ENCODE measurements at places on chromosomes 16 and 17.

DNA sequence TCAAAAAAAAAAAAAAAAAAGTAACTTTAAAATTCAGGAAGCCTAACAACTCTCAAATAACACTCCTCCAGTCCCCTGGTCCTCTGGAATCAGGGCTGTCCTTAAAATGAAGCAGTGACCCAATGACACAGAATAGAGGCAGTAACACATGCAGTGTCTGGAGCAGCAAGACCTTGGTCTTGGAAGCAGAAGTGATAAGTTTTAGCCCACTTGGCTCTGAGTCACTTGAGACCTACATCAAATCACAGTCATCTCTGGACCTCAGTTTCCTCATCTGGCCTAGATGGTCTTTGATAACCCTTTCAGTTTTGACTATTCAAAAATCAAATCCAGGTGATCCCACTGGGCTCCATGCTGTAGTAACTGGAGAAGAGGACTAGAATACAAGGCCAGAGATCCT, 39.0 kb downstream of the LYRM1 start:
- no peak for DNase-seq

- DNase-seq: no peak
Observed at GRCh38 chr17:63805591-63805990, 21.6 kb upstream of the PSMC5 start.

DNA sequence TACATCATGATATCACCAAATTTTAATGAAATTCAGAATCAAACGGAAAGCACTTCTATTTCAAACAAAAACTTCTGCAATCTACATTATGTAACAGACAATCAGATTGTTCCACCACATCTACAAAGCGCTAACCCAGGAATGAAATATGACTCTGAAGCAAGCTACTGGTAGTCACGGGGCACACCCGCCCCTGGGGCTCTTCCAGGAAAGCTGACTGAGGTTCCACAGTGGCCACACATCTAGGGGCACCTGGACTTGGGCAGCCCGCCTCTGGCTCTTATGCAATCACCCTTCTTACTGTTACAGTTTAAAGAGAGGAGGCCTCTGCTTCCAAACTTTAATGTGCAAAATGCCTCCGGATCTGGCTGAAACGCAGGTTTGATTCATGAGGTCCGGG, 27.5 kb downstream of the ZCCHC14 start:
- no peak for DNase-seq

DNA sequence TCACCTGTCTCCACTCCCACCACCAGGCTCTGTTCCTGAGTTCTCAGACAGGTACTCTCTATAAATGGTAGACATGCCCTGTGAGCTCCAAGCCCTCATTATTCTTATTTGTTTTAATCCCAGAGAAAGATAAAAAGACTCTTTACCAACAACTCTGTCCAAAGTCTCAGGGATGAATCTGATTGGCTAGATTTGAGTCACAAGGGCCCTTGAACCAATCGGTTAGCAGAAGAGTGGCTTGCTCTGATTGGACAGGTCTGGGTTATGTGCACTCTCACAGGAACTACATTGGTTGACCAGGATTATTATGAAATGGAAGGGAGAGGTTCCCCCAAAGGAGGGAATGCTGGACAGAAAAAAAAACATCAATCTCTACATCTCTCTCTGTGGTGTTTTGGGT, 7.5 kb downstream of the COTL1 start:
- DNase-seq: no peak

GRCh38 chr16:35730251-35730650, 2270.8 kb downstream of the TP53TG3F start:
- DNase-seq: no peak

- no peak for DNase-seq
Observed at GRCh38 chr16:16045296-16045695, 95.9 kb downstream of the ABCC1 start.

GRCh38 chr17:36661047-36661666, 59.8 kb downstream of the MRM1 start:
- no peak for DNase-seq

DNA sequence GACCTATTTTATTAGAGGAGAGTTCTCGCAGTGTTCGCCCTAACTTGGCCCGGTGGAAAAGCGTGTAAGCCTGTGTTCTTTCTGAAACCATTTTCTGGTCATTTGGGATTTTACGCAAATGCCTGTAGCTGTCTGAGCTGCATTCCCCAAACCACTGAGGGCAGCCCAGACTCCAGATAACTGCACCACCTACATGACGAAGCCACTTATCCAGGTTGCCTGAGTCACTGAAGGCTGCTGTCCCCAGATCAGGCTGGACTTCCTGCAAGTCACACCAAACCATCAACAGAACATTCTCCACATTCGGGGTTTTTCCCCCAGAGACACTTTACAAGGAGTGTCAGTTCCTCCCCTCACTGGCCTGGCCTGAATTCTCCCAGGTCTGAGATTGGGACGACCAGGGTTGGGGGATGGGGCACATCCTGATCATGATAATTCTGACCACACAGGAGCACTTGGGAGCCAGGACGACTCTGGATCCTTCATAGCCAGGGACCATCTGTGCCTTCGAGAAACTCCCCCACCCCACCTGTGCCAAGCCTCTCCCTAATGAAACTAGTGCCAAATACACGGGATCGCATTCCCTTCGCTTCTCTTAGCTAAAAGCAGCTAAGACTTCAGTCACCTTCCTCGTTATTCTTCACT, 2.3 kb downstream of the RPRML start:
- no peak for DNase-seq

GRCh38 chr17:57296231-57296630, 39.9 kb downstream of the MSI2 start:
- no peak for DNase-seq

DNA sequence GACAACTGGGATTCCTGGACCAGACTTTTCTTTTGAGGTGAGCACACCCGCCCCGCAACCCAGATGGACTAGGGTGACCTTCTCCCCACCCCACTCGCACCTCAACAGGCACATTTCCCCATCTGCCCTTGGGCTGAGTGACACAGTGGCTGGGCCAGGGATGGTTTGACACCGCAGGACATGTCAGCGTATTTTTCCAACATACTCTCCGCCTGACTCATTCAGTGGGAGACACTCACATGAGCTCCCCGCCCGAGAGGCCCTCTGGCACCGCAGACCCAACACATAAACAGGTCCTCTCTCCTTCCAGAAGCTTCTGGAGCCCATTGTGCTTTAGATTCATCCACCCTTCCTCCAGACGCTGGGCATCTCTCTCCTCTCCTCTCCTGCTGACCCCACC, 69.4 kb downstream of the ZDHHC7 start:
- DNase-seq: no peak

DNA sequence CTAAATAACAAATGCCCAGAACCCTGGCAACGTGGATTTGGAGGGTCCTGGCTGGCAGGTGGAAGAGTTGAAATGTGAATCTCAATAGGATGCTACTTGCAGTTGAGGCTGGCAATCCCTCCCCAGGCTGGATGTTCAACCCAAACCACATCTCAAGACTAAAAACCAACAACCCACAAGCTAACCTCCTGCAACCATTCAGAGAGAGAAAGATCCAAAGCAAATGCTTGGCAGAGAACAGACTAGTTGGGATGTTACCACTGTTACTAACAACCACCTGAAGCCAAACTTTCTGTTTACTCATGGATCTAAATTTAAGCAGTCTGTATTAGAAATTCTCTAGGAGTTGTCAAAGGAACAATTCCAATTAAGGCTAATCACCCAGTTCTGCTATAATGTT, 27.9 kb downstream of the SMG6 start:
- DNase-seq: no peak

DNA sequence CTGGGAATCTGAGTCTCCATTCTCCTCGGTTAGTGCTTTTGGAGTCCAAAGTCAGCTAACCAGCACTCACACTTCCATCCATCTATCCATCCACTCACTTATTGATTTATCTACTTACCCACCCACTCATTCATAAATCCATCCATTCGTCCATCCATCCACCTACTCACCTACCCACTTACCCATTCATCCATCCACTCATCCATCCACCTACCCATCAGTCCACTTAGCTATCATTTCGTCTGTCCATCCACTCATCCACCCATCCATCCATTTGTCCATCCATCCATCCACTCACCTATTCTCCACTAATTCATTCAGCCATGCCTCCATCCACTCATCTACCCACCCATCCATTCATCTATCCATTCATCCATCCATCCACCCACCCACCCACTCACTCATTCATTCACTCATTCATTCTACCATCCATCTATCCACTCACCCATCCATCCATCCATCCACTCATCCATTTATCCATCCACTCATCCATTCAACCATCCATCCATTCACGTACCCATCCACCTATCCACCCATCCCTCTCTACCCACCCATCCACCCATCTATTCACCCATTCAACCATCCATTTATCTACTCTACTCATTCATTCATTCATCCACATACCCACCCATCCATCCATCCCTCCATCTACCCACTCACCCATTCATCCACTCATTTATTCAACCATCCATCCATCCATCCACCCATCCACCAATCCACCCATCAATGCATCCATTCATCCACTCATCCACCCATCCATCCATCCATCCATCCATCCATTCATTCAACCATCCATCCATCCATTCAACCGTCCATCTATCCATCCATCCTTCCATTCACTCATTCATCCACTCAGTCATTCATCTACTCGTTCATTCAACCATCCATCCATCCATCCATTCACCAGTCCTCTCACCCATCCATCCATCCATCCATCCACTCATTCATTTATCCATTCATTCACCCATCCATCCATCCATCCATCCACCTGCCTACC, 26.1 kb downstream of the NLRC3 start:
- no peak for DNase-seq

DNA sequence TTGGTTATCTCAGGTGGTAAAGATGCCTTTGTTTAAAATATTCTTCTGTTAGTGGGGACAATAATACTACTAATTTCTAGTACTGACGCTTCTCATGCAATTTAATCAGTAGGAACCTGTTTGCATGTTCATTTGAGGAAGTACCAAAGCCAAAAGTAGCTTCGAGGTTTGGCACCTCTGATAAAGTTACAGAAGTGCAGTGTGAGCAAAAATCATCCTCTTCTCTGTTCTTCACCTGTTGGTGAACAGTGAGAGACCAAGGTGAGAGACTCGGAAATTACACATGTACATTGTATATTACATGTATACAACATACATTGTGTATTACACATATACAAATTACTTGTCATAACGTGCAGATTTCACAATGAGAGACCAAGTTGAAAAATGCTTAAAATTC, 404.6 kb downstream of the MAF start:
- DNase-seq: no peak

DNA sequence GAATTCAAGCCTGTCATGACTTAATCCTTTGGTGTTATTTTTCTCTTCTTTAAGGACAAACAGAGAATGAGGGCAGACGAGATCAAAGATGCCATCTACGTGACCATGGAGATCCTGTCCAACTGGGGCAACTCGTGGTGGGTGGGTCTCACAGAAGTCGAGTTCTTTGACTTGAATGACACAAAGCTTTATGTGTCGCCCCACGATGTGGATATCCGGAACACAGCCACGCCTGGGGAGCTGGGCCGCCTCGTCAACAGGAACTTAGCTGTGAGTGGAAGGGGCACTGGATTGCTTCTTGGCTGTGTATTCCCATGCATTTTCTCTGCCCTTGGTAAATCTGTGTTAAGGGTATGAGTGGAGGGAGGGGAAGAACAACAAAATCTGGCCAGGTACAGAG, 158.7 kb downstream of the KATNIP start:
- DNase-seq: no peak

- no peak for DNase-seq
Observed at GRCh38 chr17:1553354-1554266, 9.0 kb downstream of the PITPNA start.

GRCh38 chr17:259341-259976, 78.0 kb upstream of the DOC2B start:
- no peak for DNase-seq

GRCh38 chr17:35972535-35972934, 8.8 kb downstream of the CCL16 start:
- DNase-seq: no peak

DNA sequence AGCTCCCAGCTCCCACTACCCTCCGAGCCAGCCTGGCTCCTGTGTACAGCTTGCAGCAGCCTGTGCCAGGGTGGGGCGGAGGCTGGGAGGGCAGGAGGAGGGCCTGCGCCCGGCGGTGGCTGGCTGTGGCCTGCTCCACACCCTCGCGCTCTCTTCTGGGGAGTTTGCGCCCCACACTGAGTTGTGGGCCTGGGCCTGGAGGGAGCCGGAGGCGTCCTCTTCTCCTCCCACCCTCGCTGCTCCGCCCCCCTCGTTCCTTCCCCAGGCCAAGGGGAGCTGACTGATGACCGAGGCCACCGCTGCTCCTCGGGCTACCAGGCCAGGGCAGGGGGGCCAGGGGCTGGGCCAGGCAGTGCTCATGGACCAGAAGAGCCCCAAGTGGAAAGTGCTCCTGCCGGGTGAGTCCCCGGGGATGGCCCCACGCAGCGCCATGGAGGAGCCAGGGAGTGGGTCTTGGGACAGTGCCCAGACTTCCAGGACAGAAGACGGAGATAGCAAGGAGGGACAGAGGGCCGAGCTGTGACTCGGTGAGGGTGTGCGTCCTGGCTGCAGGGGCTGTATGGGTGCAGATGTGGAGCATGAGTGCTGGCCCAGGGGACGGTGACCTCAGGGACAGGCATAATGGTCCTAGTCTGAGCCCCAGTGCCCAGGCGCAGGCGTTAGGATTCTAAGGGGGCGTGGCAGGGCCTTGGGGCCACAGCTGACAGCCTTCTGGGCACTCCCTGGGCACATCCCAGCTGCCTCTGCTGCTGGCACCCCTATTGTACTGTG, 242.1 kb upstream of the GSE1 start:
- DNase-seq: no peak

DNA sequence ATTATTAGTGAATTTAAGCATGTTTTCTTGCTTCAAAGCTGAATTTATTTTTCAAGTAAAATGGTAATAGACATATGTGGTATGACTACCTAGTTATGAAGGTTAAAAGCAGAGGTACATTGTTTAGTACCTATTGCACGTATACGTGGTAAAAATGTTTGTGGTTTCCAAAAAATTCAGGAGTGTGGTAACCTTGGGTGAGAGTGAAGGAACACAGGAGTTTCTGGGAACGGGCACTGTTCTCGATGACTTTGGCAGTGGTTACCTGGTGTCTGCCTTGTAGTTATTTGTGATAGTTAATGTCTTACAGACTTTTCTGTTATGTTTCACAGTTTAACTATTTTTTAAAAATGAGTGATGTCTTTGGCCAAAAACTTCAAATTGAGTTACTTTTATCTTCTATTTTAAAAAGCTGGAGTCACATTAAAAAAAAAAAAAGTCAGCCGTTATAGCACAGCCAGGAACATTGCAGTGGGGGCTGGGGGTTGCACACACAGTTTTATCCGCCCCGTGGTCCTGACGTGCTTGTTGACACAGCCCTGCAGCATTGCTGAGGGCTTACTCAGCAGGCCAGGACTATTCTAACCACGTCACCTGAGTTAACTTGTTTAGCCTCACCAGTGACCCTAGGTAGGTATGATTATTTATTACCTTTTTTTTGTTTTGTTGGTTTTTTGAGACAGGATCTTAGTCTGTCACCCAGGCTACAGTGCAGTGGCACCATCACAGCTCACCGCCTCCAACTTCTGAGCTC, 10.9 kb downstream of the JPT2 start:
- no peak for DNase-seq

GRCh38 chr17:72338847-72339790, 218.3 kb downstream of the SOX9 start:
- no peak for DNase-seq

- no peak for DNase-seq
Observed at GRCh38 chr16:25256695-25257469, 763 bp downstream of the ZKSCAN2 start.

Measured in amygdala (tissue), 56 donors.